Activated CD8-positive, alpha-beta T cell treated with anti-CD3 and anti-CD28 coated beads for 36 hours (primary cell): ENCODE measurements at places on chromosomes 3 and 15.

DNA sequence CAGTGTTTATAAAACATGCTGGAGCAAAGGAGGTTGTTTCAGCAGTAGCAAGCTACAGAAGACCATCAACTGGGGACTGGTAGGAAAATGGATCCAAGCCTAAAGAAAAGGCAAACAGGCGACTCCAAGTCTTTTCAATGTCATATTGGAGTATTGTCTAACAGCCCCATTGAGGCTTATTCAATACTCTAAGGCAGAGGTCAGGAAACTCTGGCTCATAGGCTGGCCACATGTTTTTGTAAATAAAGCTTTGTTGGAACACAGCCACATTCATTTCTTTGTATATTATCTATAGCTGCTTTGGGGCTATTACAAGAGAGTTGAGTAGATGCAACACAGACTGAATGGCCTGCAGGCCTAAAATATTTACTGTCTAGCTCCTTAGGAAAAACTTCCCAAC, 77.5 kb downstream of the RPL22L1 start:
- H3K4me1 ChIP-seq, result no peaks in the 10 kb centered on the region
- DNase-seq, result no peak
- peaks cover 5% of the 10 kb centered on the region for H3K27me3 ChIP-seq
- no peak overlapping the region for H3K4me3 ChIP-seq

DNA sequence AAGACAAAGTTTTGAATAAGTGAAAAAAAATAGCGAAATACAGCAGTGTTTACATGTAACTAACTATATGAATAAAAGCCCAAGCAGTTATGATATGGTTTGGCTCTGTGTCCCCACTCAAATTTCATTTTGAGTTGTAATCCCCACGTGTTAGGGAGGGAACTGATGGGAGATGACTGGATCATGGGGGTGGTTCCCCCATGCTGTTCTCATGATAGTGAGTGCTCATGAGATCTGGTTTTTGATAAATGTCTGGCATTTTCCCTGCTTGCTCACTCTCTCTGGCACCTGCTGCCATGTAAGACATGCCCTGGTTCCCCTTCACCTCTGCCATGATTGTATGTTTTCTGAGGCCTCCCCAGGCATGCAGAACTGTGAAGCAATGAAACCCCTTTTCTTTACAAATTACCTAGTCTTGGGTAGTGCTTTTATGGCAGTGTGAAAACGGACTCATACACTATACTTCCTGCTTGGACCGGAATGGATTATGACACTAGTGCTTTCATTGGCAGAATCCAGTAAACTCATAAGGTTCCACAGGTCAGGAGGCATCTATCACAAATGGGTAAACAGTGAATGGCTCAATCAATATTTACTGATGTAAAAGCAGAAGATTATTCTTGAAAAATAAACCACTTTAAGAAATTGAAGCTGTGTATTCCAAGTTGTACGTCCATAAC, 192.1 kb downstream of the CBLB start:
- H3K27ac ChIP-seq, result peak overlapping the region; percentile 43
- H3K4me3 ChIP-seq, result no peak overlapping the region
- DNase-seq, result peak; percentile 57
- H3K4me1 ChIP-seq, result peaks cover 16% of the 10 kb centered on the region
- H3K27me3 ChIP-seq, result no peaks in the 10 kb centered on the region
- peaks cover 56% of the 10 kb centered on the region for H3K36me3 ChIP-seq

DNA sequence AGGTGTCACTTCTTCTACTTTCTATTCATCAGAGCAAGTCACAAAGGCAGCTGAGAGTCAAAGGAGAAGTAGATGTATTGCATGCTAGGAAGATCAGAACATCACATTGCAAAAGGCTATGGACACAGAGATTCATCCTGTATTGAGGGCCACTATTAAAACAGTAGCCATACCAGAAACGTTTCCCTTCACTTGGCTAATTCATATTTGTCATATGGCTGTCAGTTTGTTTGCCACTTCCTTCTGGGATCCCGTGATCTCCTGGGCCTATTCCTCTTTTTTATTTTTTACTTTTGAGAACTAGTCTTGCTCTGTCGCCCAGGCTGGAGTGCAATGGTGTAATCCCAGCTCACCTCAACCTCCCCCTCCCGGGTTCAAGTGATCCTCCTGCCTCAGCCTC, 184.0 kb upstream of the SATB1 start:
- H3K4me3 ChIP-seq, result no peak overlapping the region
- H3K36me3 ChIP-seq, result peaks cover 4% of the 10 kb centered on the region
- H3K27ac ChIP-seq, result no peak overlapping the region
- H3K4me1 ChIP-seq, result no peaks in the 10 kb centered on the region

- DNase-seq, result peak; percentile 18
- no peaks in the 10 kb centered on the region for H3K36me3 ChIP-seq
- H3K27me3 ChIP-seq, result peaks cover 28% of the 10 kb centered on the region
- no peak overlapping the region for H3K4me3 ChIP-seq
- H3K4me1 ChIP-seq, result peaks cover 38% of the 10 kb centered on the region
- peak overlapping the region; percentile 67 for H3K27ac ChIP-seq
Measured at GRCh38 chr15:57562196-57562769, 29.4 kb upstream of the MYZAP start.

GRCh38 chr3:35635407-35635806, 3.9 kb upstream of the ARPP21 start:
- H3K36me3 ChIP-seq, result peaks cover 4% of the 10 kb centered on the region
- peaks cover 11% of the 10 kb centered on the region for H3K4me1 ChIP-seq
- no peak for DNase-seq

- peaks cover 79% of the 10 kb centered on the region for H3K36me3 ChIP-seq
- peaks cover 30% of the 10 kb centered on the region for H3K4me1 ChIP-seq
- peak overlapping the region; percentile 97 for H3K27ac ChIP-seq
- peak overlapping the region; percentile 86 for H3K4me3 ChIP-seq
Measured at GRCh38 chr3:18443665-18444594, 18.8 kb upstream of the SATB1 start.

GRCh38 chr3:61052851-61053250, 198.4 kb downstream of the FHIT start:
- no peaks in the 10 kb centered on the region for H3K36me3 ChIP-seq
- no peaks in the 10 kb centered on the region for H3K27me3 ChIP-seq
- no peak overlapping the region for H3K4me3 ChIP-seq
- H3K27ac ChIP-seq, result no peak overlapping the region

GRCh38 chr3:158742871-158743663, 10.8 kb upstream of the RARRES1 start:
- peaks cover 4% of the 10 kb centered on the region for H3K36me3 ChIP-seq
- peaks cover 4% of the 10 kb centered on the region for H3K4me1 ChIP-seq
- no peak for DNase-seq
- no peak overlapping the region for H3K4me3 ChIP-seq

GRCh38 chr3:45800611-45801010, 4.3 kb upstream of the SLC6A20 start:
- DNase-seq, result no peak
- H3K4me3 ChIP-seq, result no peak overlapping the region
- peaks cover 31% of the 10 kb centered on the region for H3K27me3 ChIP-seq
- H3K36me3 ChIP-seq, result no peaks in the 10 kb centered on the region
- no peaks in the 10 kb centered on the region for H3K4me1 ChIP-seq

- H3K27ac ChIP-seq, result no peak overlapping the region
- H3K4me1 ChIP-seq, result no peaks in the 10 kb centered on the region
- no peaks in the 10 kb centered on the region for H3K36me3 ChIP-seq
- H3K4me3 ChIP-seq, result no peak overlapping the region
Measured at GRCh38 chr3:135034891-135035440, 239.9 kb downstream of the EPHB1 start.

GRCh38 chr3:187920030-187920429, 174.8 kb upstream of the BCL6 start:
- DNase-seq, result no peak
- peaks cover 72% of the 10 kb centered on the region for H3K4me1 ChIP-seq
- H3K27ac ChIP-seq, result peak overlapping the region; percentile 93
- H3K36me3 ChIP-seq, result peaks cover 7% of the 10 kb centered on the region

DNA sequence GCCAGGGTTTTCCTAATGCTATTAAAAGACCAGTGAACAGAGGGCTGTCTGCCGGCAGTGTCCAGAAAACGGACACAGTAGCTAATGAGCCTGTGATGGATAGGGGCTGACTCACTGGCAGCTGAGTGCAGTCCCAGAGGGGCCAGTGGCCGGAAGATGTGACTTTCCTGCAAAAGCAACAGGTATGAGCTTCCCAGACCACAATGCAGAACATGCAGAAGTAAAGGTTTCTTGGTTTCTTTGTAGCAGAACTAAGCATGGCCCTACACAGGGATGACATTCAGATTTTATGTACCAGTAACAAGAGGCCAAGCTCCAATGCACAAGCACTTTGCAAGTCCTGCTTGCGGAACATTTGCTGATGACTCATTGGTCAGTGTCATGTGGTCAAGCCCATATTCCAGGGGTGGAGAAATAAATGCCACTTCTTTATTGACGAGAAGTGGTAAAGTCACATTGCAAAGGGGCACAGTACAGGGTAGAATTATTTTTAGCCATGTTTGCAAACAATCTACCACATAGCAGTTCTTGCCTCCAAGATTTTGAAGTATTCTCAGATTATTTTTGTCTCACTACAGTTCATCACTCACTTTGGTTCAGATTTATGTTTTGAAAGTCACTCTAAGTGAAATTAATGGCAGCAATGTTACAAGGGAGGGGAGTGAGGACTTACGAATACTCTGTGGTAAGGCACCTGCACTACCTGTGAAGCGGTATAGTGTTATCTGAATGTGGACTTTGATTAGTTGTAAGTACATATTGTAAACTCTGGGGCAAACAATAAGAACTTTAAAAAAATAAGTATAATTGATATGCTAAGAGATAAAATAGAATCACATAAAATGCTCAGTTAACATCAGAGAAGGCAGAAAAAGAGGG, 263.3 kb downstream of the ABHD5 start:
- H3K36me3 ChIP-seq, result no peaks in the 10 kb centered on the region
- DNase-seq, result no peak
- peaks cover 9% of the 10 kb centered on the region for H3K4me1 ChIP-seq
- H3K27me3 ChIP-seq, result peaks cover 3% of the 10 kb centered on the region
- H3K4me3 ChIP-seq, result no peak overlapping the region

- no peak overlapping the region for H3K4me3 ChIP-seq
- no peaks in the 10 kb centered on the region for H3K27me3 ChIP-seq
- DNase-seq, result no peak
Measured at GRCh38 chr3:46912986-46913385, 35.5 kb downstream of the PTH1R start.

DNA sequence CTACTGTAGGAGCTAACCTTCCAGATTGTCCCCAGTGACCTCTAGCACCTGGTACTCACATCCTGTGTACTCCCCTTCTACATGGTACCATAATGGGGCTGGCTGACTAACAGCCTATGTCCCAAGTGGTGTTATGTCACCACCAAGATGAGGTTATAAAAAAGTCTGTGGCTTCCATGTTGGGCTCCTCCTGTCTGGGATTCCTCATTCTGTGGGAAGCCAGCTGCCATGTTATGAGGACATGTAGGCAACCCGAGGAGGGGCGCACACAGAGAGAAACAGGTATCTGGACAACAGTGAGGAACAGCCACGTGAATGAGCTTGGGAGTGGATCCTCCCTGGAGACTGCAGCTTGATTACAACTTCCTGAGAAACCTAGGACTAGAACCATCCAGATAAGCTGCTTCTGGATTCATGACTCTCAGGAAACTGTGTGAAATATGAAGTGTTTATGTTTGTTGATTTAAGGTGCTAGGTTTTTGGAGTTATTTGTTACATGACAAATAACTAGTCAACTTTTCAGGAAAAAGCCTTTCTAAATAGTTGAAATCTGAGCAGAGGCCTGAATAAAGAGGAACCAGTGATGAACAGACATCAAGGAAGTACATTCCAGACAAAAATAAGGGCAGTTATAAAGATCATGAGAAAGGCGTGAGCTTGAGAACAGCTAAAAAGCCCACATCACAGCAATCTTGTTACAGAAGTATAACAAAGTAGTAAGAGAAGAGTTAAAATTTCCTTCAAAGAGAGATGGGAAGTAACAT, 21.7 kb downstream of the GOLIM4 start:
- no peaks in the 10 kb centered on the region for H3K27me3 ChIP-seq
- DNase-seq, result no peak
- no peak overlapping the region for H3K4me3 ChIP-seq
- no peaks in the 10 kb centered on the region for H3K36me3 ChIP-seq
- no peak overlapping the region for H3K27ac ChIP-seq

GRCh38 chr3:66962664-66963063, 35.4 kb upstream of the KBTBD8 start:
- peaks cover 10% of the 10 kb centered on the region for H3K27me3 ChIP-seq
- no peaks in the 10 kb centered on the region for H3K4me1 ChIP-seq
- no peaks in the 10 kb centered on the region for H3K36me3 ChIP-seq
- no peak overlapping the region for H3K4me3 ChIP-seq
- no peak for DNase-seq

DNA sequence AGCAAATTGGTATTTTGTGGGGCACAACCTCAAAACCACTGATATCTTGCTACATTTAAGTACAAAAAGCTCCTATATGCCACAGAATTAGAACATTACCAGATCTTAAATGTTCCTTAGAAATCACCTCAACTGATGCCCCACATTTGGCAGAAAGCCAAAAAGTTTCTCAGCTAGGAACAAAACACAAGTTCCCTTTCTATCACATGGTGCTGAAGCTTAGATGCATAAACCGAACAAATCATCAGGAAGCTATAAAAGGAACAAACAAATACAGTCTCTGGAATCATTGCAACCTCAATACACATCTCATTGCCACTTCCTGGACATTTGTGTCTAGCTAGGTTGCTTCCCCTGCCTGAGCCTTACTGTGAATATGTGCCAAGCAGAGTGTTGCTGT, 492.6 kb downstream of the LPP start:
- no peak overlapping the region for H3K27ac ChIP-seq
- no peaks in the 10 kb centered on the region for H3K27me3 ChIP-seq
- peaks cover 9% of the 10 kb centered on the region for H3K4me1 ChIP-seq
- H3K4me3 ChIP-seq, result no peak overlapping the region

GRCh38 chr3:192223815-192224214, 503.5 kb downstream of the FGF12 start:
- H3K4me3 ChIP-seq, result no peak overlapping the region
- H3K27me3 ChIP-seq, result no peaks in the 10 kb centered on the region
- H3K4me1 ChIP-seq, result no peaks in the 10 kb centered on the region
- no peak overlapping the region for H3K27ac ChIP-seq

GRCh38 chr3:14640157-14640562, 11.4 kb upstream of the CCDC174 start:
- H3K36me3 ChIP-seq, result no peaks in the 10 kb centered on the region
- no peaks in the 10 kb centered on the region for H3K4me1 ChIP-seq
- no peak for DNase-seq
- H3K4me3 ChIP-seq, result no peak overlapping the region
- no peak overlapping the region for H3K27ac ChIP-seq
- peaks cover 33% of the 10 kb centered on the region for H3K27me3 ChIP-seq

- peak; percentile 60 for DNase-seq
- H3K27me3 ChIP-seq, result peaks cover 3% of the 10 kb centered on the region
- no peaks in the 10 kb centered on the region for H3K4me1 ChIP-seq
- no peaks in the 10 kb centered on the region for H3K36me3 ChIP-seq
- H3K27ac ChIP-seq, result no peak overlapping the region
Measured at GRCh38 chr3:138180375-138181029, 5.8 kb upstream of the DBR1 start.

DNA sequence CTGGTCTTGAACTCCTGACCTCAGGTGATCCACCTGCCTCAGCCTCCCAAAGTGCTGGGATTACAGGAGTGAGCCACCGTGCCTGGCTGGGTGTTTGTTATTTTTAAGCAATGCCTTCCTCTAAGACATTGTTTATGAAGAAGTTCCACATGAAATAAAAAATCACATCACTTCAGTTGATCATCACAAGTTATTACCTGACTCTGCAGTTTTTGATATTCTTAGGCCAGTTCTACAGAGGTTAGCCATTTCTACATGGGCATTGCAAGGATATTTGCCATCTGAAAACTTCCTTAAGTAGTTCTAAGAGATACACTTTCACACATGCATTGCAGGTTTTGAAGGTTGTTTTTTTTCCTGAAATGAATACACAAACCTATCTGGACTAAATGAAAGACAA, 82.1 kb downstream of the PYDC2 start:
- no peaks in the 10 kb centered on the region for H3K27me3 ChIP-seq
- H3K27ac ChIP-seq, result no peak overlapping the region
- no peak overlapping the region for H3K4me3 ChIP-seq
- no peaks in the 10 kb centered on the region for H3K4me1 ChIP-seq
